ENCODE measurements at places on chromosomes 12 and 14. TPM values are rescaled to one million over a fixed set of nuclear protein-coding genes. Genes with fewer than 3 reads are reported as not detected.
A peak's percentile ranks its signal among the peaks of the same experiment; 100 is the strongest.

DNA sequence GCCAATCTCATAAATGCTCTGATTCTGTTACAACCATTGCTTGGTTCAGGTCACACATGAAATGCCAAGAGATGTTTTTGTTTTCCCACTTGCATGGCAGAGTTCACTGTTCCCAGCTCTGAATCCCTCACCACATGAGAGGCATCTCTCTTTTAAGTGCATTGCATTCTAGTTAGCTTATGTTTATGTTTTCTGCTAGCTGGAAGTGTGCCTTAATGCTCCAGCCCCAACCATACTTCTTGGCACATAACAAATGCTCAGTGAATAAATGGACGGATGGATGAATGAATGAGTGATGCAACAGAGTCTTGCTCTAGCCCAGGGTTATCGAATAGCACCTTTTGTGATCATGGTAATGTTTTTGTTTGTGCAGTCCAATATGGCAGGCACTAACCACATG, 197.3 kb downstream of the PPM1H start:
- no peak for DNase-seq

DNA sequence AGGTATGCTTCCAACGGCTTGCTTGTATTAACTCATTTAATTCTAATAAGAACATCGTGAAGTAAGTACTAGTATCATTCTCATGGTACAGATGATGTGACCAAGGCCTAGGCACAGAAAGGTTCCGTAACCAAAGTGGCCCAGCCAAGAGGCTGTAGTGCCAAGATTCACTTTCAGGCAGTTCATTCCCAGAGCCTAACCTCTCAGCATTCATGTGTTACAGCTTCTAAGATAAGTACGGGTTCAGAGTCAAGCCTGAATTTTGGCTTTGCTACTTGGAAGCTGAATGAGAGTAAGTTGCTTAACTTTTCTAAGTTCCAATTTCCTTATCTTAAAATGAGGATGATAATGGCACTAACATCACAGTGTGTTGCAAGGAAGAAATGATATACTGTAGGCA, 379.9 kb downstream of the AEBP2 start:
- no peak for DNase-seq

- DNase-seq = no peak
These were observed 23.0 kb upstream of the RAB21 start for GRCh38 chr12:71731439-71732356.

- no peak for DNase-seq
These were observed 6.7 kb upstream of the SLC15A4 start for GRCh38 chr12:128830505-128830893.

GRCh38 chr12:51531978-51532497, 59.0 kb upstream of the SCN8A start:
- peak; percentile 83 for DNase-seq

DNA sequence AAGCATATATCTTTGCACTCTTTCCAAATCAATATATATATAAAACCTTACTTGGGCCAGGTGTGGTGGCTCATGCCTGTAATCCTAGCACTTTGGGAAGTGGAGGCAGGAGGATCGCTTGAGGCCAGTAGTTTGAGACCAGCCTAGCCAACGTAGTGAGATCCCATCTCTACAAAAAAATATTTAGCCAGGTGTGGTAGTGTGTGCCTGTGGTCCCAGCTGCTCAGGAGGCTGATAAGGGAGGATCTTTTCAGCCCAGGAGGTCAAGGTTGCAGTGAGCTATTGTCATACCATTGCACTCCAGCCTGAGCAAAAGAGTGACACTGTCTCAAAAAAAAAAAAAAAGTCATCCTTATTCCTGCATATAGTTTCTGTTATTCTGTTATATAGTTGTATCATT, 14.4 kb downstream of the OS9 start:
- no peak for DNase-seq

DNA sequence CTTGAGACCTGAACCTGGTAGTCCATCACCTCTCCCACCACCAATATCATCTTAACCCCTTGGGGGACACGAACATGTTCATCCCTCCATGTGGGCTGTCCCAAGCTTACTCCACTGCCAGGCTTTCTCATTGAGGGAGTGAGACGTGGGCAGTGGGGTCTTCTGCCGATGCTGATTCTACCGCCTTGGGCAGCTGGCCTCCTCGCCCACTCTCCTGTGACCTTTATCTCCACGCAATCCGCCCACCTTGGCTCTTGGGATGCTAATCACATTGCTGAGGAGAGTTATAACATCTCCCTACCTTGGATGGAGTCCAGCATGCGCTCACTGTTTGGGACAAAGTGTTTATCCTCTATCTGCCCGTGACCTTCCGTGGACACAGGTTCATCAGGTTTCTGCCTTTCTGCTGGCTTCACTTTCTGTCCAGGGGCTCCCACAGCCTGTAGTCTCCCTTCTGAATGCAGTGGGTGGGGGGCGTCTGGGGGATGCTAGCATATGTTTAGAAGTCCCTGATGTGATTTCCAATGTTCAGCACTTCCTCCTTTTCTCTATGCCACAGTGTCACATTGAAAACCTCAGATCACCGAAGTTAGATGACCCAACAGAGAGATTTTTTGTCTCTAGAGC, 53.2 kb upstream of the ESRRB start:
- no peak for DNase-seq

Gene MMP19
- 3.3 TPM for total RNA-seq

Gene AJUBA
- 138 TPM for total RNA-seq

Gene TDRD9
- 0.91 TPM for total RNA-seq

Measured in MCF 10A (cell line).